ELF-1 (cell line): ENCODE measurements at places on chromosomes 6 and 20.

DNA sequence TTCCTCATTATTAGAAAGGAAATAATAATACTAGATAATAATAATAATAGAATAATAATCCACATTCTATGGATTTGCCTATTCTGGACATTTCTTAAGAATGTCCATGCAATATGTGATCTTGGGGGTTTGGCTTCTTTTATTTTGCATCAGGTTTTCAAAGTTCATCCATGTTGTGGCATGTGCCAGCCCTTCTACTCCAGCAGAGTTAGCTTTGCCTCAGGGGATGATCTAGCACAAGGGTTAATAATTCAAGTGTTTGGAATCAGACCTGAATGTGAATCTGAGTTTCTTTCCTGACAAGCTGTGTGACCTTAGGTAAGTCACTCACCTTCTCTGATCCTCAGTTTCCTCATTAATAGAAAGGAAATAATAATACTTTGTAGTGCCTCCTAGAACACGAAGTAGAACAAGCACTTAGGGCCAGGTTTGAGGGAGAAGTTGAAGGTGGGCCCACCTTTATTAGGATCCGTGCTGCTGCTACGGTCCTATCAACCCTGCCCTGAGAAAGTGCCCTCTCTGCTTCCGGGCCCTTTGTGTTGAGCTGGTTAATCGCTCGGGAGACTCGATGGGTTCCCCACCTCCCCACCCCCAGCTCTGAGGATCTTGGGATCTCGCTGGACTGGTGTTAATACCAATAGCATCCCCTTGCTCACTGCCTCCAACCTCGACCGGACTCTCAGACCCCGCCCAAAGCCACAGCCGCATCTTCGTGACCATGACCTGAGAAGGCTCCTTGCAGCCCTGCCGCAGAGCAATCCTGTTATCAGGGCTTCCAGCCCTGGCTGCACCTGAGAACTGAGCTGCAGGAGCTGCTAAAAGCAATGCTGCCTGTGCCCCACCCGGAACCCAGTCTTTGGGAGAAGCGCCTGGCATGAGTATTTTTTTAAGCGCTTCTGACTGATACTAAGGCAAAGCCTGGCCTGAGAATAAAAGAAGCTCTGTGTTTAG, 26.9 kb downstream of the RBM38 start:
- no peak for DNase-seq

GRCh38 chr6:91970700-91971099, 1383.8 kb upstream of the MAP3K7 start:
- no peak for DNase-seq

GRCh38 chr6:81565071-81565470, 187.4 kb downstream of the TENT5A start:
- no peak for DNase-seq

- peak; percentile 83 for DNase-seq
Measured at GRCh38 chr6:130994319-130995097, 68.5 kb downstream of the EPB41L2 start.

- peak; percentile 82 for DNase-seq
Measured at GRCh38 chr20:43749734-43750294, 23.0 kb upstream of the GTSF1L start.

- DNase-seq: no peak
Measured at GRCh38 chr6:157410045-157410444, 29.1 kb downstream of the ZDHHC14 start.

GRCh38 chr20:64001607-64002011, 20.7 kb downstream of the PRPF6 start:
- no peak for DNase-seq

GRCh38 chr6:106442395-106442794, 81.9 kb downstream of the CRYBG1 start:
- no peak for DNase-seq

DNA sequence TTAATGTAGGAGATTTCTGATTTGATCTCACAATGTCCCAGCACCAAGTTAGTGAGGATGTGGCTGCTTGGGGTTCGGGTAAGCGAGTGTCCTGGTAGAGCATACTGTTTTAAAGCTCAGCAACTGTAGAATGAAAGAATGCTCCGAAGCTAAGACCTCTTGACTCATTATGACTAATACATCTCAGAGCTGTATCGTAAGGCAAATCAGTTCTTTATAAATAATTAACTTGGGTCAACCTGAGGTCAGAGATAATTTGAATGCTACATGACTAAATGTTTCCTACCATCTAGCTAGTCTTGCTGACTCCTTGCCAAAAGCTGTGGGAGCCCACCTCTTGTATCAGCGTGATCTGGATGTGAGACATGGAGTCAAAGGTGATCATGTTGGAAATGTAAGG, 128.8 kb upstream of the PDE7B start:
- no peak for DNase-seq
